ENCODE measurements at places on chromosomes 13 and 19.
A peak's percentile ranks its signal among the peaks of the same experiment; 100 is the strongest.

DNA sequence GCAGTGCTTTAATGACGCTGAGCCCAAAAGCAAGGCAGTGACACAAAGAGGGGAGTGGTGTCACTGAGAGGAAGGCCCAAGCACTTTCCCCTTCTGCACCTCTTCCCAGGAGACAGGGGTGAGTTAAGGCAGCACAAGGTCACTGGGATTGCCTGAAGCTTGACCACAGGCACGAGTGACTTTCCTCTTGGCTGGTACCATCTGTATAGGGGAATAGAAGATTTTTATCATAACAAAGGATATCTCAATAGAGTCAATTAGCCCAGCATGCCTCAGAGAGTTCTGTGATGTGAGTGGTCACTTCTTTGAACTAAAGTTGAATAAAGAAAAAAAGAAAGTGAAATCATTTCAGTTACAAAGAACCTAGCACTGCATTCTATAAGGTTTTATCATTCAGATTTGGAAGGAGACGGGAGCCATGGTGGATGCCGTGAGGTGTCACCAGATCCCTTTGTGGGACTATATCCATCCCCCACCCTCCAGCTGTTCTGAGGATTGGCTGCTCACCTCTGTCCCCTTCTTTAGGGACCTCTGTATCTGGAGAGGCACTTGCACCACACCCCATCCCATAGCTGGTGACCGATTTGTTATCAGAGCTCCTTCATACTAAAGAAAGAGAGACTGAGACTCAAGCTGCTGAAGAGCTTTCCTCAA is 291.2 kb downstream of the DCT start:
- DNase-seq, result no peak

DNA sequence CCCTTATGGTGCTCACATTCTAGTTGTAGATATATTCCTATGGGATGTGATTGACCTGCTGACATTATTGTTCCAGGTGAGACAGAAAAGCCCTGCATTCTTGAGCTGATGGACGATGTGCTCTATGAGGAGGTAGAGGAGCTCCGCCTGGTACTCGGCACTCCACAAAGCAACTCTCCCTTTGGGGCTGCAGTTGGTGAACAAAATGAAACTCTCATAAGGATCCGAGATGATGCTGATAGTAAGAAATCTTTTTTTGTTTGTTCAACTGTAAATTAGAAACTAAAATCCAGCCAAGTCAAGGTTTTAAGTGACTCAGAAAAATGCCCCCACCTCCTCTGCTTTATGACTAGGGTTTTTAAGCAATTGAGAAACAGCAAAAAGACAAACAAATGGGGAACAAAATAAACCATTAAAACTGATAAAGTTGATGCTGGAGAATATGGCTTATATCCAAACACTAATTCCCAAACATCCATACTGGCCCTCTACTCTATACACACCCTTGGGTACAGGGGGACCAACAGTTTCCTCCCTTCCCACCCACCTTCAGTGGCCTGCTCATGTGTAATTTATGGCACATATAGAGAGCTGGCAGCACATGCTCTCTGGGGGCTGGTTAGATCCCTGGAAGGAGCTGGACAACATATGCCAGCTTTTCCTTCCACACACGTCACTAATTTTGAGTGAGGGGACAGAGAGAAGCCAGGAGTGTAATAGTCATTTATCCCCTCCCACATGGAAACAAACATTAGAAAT is 139.6 kb downstream of the STOML3 start:
- DNase-seq, result no peak

DNA sequence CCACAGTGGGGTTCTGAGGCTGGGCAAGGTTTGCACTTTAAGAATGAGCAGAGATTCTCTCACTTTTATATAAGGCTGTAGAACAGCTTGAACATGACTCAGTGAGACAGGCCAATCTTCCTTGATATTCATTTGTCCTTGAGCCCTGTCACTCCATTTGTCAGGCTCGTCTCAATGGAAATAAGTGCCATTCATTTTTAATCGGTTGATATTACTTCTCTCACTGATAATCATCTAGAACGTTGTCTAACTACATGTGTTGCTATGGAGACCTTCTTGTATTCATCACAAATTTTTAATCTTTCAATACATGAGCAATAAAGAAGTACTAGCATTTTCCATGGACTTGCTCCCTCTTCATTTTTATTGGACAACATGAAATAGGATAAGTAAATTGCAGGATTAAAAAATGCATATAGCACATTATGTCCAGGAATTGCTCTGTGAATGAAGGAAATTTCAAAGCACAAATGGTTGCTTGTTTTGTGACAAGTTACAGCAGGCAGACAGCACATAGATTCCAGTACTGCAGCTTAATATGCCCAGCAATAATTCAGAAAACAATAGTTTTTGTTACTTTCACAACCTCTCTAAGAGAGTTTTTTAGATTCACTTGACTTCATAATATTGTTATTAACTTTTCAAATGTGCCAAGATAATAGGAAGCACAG is 1178.4 kb upstream of the ATXN8OS start:
- DNase-seq, result no peak

DNA sequence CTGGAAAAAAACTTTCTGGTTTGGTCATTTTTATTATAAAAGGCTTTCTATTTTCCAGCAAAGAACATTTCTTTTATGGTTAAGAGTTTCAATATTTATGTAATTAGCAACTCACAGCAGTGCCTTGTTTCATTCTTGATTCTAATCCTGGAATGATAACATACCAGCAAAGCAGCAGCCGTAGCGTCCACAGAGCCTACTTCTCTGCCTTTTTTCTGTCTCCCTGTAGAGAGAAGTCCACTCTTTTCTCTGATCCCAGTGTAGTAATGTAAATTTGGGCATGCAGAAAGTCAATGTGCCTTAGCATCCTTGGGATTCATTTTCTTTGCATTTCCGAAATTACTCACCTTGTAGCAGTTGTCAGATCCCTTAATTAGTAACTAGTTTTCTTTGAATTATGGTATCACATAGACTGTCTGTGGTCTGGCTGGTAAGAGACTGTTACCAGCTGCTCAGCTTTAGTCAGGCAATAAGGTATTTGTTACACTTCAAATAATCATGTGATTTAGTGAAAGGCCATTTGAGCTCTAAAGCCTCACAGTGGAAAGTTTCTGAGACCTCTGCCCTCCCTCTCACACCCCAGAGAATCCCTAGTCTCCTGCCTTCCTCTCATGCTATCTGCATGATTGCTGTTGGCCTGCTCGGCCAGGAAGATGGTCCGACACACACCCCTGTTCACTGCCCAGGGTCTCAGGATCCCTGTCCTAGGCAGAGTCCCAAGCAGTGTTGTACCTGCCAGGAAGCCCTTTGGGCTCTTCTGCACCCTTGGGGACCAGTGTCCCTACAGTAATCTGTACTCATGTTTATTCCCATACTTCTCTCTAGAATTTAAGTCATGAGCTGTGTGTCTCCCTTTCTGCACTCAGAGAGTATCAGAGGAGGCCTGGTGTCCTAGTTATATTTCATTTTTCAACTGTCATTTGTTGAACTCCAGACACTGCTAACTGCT is 86.3 kb downstream of the LRCH1 start:
- DNase-seq, result no peak

- DNase-seq, result no peak
These were observed 83.0 kb upstream of the TM9SF2 start for GRCh38 chr13:99418103-99418842.

GRCh38 chr19:46600384-46601317 is 479 bp upstream of the CALM3 start:
- peak; percentile 95 for DNase-seq

GRCh38 chr19:43763473-43763939 is 8.7 kb upstream of the SMG9 start:
- DNase-seq, result no peak

GRCh38 chr13:63297163-63297562 is 1881.5 kb upstream of the PCDH20 start:
- no peak for DNase-seq

DNA sequence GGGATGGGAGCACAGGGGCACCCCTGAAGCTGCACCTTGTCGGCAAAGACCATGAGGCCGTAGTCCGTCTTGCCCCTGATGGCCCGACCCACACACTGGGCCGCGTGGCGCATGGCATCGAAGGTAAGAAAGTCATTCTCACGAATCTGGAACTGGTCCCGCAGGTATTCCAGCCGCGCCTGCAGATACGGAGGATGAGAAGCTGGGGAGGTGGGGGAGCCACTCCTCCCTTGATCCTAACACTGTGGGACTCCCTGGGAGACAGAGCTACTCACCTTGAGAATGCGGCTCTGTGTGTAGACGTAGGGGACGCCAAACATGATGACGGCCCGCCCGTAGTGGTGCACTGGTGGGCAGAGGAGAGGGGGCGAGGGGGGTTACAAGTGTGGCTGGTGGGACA is 11.9 kb downstream of the KLC3 start:
- no peak for DNase-seq

GRCh38 chr13:75850916-75851315 is 214.8 kb downstream of the LMO7 start:
- DNase-seq, result no peak

DNA sequence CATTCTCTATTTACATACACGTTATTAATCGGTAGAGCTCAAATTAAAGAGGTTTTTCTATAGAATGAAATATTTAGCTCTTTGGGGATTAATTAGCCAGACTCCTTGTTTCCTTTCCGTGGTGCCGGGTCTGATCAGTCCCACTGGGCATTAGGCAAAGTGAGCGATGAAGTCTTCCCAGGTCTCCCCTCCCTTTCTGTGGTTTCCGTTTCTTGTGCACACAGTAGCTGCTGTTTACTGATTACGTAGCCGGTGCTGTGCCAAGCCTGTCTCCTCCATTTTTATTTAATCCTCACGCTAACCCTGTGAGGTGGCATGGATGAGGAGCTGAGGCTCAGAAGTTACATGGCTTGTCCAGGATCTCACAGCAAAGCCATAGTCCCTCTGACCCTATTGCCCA is 9.0 kb downstream of the SLC25A15 start:
- DNase-seq, result no peak

DNA sequence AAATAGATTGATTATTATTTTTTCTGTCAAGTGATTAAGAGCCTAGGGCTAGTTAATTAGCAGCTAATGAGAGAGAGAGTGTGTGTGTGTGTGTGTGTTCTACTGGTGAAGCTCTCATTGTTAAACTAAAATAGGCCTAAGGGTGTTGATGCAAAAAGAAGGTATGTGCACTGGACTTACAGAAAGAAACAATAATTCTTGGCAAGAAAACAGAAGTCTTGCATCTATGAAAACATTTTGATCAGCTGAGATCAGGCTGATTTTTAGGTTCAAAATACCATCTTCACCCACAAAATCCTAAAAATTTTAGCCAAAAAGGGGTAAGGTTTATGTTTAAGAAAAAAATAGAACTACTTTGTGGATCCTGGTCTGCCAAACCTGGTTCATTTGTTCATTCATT is 106.5 kb downstream of the POSTN start:
- DNase-seq, result no peak

GRCh38 chr19:4386041-4386782 is 14.1 kb downstream of the SH3GL1 start:
- DNase-seq, result no peak

DNA sequence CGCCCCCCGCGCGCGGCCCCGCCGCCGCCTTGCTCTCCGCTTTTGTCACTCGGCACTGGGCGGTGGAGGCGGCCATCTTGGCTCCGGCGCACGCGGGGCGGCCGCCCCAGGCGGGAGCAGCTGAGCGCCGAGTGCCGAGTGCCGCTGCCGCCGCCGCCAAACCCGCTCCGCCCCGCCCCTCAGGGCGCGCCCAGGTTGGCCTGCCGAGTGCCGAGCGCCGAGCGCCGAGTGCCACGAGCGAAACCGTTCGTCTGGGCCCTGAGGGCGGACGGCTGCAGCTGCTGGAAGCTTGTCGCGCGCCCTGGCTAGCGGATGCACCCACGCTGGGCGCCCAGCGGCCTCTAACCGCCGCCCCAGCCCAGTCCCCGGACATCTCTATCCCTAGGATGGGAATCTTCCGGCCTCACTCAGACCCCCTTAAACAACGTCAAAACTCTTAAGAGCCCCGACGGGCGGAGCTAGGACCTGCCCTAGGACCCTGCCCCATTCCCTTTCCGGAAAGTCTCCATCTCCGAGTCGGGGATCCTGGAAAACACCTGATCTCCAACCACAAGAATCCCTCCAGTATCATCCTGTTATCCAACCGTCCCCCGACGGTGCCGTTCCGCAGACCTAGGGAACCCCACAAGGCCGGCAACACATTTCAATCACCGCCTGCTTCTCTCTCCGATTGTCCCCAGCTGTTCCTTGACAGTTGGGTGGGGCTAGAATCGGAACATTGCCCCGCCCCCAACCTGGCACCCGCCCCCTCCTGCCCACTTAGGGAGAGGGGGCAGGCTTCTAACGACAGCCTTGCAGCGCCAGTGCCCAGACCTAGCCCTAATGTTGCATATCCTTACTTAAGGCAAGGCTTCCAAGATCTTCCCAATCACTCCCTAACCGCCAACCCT is 14.1 kb upstream of the AKAP8L start:
- DNase-seq, result peak; percentile 89

- no peak for DNase-seq
These were observed 67.4 kb downstream of the STK24 start for GRCh38 chr13:98509271-98510155.
